ENCODE measurements at places on chromosomes 7 and 10.

- DNase-seq = no peak
Observed at GRCh38 chr10:101155896-101156295, 24.8 kb downstream of the TLX1 start.

GRCh38 chr10:7424919-7425318 lies 14.1 kb upstream of the SFMBT2 start:
- DNase-seq = no peak

DNA sequence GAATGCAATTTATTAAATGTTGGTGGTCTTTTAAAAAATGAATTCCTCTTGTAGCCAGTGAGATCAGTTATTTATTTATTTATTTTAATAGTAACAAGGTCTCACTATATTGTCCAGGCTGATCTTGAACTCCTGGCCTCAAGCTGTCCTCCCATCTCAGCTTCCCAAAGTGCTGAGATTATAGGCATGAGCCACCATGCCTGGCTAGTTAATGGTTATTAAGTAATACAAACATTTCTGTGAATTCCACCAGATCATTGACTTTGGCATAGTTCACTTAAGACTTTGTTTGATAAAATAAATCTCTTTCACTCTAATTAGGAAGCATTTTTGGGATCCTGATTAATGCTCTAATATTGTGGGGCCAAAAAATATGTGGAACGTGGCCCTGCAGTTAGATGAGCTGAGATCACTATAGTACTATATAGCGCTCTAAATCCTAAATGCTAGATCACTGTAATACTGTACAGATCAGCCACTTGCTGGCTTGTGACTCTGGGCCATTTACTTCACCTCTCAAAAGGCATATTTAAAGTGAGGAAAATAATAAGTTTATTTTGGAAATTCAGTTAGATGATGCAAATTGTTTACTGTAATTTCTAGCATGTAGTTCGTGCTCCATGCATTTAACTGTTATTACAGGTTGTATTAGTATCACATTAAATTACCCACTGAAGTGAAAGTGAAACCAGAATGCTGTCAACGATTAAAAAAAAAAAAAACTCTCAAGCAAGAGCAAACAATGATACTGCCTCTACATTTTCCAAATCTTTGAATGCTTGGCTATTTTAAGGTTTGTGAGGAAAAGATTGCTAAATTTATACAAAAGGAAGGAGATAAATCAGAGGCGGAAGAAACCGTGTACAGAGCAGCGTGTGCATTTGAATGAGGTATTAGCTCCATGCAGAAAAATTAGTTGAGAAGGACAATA lies 15.9 kb upstream of the FAS start:
- DNase-seq = no peak

- DNase-seq = no peak
Observed at GRCh38 chr7:32058002-32058401, 12.2 kb downstream of the PDE1C start.

DNA sequence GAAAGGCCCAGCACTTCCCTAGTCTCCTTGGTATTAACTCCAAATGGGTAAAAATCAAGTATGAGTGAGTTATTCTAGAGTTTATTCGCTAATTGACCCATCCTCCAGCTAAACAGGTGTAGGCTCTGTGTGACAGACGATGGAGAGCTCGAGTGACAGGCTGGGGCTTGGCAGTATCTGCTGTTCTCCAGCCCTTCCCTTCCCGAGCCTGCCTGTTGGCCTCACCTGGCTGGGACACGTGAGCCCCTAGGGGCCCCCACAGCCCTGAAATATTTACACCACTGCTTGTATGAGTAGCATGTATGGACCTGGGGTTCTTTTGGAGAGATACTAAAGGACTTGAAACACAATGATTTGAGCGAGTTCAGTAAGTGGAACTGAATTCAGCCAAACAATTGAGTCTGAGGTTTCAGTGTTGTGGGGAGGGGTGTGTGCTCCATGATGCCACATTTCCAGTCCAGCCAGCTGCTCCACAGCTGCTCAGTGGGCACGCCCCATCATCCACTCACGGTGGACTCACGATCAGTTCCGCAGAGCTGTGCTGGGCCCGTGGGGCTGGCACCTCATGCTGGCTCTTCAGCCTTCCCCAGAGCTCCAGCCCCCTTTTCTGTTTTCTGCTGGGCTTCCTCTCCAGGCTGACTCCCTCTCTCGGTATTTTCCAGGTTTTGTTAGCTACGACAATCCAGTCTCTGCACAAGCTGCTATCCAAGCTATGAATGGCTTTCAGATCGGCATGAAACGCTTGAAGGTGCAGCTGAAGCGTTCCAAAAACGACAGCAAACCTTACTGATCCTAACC lies 283.0 kb downstream of the USP6NL start:
- DNase-seq = no peak

DNA sequence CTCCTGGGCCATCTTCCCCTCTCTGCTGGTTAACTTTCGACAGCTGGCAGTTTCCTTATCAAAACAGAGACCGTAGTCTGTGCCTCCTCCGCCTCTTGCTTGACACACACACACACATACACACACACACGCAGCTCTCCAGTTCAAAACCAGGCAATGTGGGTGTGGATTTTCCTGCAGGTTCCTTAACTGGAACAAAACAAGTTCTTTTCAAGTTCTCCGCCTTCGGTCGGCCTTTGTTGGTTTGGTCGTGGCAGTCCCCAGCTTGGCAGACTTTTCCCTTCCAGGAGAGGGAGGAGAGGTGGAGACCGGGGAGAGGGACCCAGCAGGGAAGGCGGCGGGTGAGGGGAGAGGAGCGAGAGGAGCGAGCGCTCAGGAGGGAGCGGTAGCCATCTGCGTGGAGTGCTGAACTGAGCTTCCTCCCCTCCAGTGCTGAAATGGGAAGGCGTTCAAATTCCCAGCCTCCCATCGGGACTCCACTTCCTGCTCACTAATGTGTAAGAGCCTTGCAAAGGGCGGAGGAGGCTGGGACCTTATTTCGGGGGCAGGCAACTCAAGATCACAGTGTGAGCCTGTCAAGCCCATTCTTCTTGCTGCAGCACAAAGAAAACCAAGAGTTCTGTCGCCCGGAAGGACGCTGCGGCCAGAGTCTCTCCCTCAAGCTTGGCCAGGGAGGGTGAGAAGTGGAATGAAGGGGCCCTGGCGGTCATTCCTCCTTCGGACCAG lies 120.6 kb downstream of the PRPF18 start:
- no peak for DNase-seq

GRCh38 chr10:122021379-122021778 lies 32.4 kb downstream of the TACC2 start:
- no peak for DNase-seq

DNA sequence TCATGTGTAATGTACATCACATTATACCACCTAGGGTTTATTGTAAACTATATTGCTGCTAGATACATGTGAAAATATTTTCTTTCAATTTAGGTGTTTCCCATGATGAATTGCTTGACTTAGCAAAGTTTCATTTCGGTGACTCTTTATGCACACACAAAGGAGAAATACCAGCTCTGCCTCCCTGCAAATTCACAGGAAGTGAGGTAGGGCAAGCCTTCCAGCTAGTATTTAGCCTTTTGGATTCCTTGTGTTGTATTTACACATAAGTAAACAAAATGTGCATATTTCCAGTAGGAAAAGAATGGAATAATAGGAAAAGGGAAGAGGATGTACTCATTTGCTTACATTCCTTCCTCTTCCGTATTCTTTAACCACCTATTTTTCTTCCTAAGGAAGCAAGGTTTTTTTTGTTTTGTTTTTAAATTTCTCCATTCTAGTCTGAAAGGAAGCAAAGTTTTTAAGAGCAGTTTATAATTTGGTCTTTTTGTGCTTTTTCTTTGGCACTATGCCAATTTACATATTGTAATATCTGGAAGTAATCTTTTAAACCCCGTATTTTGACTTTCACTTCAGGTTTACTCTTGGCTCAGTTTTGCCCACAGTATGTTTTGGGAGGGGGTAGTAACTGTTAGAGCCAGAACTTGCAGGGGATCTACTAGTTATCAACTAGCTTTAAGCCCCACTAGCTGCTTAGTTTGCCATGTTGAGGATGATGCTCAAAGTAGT lies 10.4 kb downstream of the PMPCB start:
- DNase-seq = no peak

GRCh38 chr10:36559412-36560400 lies 565.7 kb upstream of the ANKRD30A start:
- no peak for DNase-seq

DNA sequence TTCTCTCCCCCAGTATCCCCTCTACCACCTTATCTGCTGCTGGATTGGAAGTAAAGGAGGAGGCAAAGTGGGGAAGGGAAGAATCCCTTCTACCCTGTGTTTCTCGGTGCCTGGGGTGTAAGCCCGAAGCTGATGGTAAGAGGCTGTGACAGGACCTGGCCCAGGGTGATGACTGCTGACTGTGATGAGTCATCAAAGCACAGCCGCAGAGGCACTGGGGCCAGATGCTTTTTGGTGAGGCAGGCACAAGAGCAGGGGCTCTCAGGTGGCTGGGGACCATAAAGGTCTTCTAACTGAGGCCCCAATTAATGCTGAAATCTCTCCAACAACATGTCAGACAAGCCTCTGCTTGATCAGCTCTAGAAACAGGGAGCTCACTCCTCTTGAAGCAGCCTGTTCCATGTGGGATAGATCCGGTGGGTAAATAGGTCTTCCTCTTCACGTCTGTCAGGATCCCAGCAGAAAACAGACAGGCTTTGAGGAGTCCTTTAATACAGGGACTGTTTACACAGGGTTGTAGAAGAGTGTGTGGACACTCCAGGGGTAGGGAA lies 86.1 kb upstream of the PCBD1 start:
- DNase-seq = peak; percentile 55

DNA sequence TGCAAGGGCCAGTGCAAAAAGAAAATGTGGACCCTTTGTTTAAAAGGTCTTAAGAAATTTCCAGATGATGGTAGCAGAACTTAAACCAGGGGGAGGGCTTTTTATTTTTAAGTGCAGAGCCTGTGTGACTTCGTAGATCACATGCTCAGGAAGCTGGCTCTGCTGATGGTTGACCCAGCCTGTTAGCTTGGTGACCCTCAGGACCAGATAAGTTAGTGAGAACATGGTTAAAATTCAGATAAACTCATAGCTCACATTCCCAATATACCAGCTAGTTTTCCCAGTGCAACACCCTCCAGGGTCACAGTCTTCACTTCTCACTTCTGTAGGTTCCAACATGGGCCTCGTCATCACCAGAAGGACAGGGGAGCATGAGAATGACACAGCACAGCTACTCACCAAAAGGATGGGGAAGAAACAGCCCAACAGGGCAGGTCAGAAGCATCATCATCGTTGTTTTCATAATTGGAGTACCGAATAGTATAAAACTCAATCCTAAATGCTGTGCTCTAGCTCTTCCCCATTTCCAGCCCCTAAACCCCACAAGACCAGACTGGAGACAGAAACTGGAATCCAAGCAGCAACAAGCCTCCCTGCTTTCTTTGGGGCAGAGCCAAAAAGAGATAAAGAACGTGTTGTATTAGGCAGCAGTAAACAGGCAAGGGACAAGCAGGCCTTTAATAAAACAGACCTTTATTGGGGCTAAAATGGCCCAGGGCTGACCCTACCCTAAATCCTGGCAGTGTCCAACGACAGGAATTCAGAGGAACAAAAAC lies 102.2 kb upstream of the ANKRD1 start:
- DNase-seq = no peak

GRCh38 chr10:19904202-19904661 lies 88.0 kb downstream of the PLXDC2 start:
- DNase-seq = no peak

DNA sequence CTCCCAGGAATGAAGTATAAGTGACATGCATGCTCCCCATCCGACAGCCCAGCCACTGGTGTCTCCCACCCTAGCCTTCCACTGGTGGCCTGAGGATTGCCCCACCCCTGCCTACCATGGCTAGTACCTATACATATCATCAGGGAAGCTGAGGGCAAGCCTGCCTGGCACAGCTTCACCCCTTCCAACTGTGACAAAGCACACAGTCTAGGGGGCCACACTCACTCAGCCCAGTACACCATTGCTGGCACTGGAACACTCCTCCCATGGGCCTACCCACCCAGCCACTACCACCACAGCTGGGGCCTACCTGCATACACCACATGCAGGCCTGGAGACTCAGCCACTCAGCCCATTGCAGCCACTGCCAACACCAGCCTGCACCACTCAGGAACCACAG lies 393.1 kb upstream of the STEAP1 start:
- DNase-seq = no peak

GRCh38 chr10:88156341-88156740 lies 292.9 kb downstream of the PTEN start:
- no peak for DNase-seq

- no peak for DNase-seq
Observed at GRCh38 chr7:86130268-86130667, 513.4 kb upstream of the GRM3 start.

GRCh38 chr10:123897146-123897545 lies 5.5 kb upstream of the CPXM2 start:
- no peak for DNase-seq

GRCh38 chr7:128082431-128082830 lies 51.2 kb upstream of the LRRC4 start:
- no peak for DNase-seq

GRCh38 chr10:12428447-12429135 lies 79.2 kb downstream of the CAMK1D start:
- DNase-seq = no peak

- no peak for DNase-seq
Observed at GRCh38 chr7:51310131-51310583, 6.5 kb downstream of the COBL start.

GRCh38 chr7:106812027-106812643 lies 52.9 kb upstream of the PIK3CG start:
- no peak for DNase-seq

DNA sequence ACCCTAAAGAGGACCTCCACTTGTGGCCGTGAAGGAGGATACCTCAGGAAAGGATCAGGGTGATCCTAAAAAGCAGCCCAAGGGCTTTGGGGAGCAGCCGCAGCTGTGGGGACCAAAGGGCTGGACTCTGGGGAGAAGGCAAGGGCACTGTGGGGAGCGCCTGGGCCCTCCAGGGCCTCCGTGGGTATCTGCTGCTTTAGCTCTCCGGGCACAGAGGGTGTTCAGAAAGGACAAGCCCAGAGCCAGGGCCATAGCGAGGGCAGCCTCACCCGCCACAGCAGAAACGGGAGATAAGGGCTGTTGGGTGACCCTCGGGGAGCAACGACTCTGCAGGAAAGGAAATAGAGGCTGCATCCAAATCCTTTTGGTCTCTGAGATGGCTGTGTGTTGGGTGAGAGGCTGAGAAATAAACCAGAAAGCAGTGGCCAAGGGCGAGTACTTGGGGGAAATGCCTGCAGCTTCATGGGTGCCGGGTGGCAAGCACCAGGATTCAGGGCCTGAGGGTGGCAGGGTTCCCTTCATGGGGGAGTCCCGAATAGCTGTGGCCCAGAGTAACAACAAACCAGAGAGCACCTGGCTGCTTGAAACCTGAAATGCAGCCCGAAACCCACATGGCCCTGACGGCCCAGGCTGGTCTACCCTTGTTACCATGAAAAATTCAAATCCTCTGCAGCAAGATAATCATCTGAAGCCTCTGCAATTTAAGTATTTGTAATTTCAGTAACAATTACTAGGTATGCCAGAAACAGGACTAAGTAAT lies 95.2 kb downstream of the VIPR2 start:
- no peak for DNase-seq

GRCh38 chr10:129568583-129569344 lies 101.7 kb downstream of the MGMT start:
- no peak for DNase-seq

DNA sequence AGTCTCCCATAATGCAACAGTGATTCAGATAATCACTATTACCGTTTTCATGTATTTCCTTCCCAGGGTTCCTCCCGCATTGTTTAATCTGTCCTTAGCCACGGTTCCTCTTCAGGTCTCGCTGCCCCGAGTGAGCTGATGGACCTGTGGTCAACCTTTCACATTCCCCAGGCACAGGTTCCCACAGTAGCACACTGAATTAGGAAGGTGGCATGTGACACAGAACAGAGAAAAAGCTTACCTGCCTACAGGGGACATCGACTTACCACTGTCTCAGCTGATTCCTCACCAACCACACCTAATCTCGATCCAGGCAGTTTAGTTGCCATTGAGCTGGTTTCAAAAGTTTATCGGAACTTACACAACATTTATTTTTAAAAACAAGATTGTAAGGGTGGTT lies 72.2 kb downstream of the MTURN start:
- no peak for DNase-seq

All from HTR-8/SVneo (cell line).